Left colon (tissue), 2 donors: ENCODE measurements at places on chromosomes 7 and 10.

- DNase-seq, result no peak
These were observed 67.0 kb upstream of the PLXDC2 start for GRCh38 chr10:19749185-19749729.

GRCh38 chr7:36639826-36640225 lies 84.5 kb downstream of the AOAH start:
- no peak for DNase-seq

DNA sequence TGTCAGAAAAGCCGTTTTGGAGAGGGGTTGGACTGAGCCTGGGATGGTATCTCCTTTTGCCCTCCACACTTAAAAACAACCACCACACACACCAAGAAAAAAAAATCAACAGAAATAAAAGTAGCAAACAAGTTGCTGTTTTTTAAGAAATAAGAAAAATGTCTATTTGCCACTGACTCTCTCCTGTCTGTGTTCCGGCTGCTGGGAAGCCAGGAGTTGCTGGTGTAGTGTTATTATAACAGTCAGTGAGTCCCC lies 163 bp downstream of the EGR2 start:
- no peak for DNase-seq

DNA sequence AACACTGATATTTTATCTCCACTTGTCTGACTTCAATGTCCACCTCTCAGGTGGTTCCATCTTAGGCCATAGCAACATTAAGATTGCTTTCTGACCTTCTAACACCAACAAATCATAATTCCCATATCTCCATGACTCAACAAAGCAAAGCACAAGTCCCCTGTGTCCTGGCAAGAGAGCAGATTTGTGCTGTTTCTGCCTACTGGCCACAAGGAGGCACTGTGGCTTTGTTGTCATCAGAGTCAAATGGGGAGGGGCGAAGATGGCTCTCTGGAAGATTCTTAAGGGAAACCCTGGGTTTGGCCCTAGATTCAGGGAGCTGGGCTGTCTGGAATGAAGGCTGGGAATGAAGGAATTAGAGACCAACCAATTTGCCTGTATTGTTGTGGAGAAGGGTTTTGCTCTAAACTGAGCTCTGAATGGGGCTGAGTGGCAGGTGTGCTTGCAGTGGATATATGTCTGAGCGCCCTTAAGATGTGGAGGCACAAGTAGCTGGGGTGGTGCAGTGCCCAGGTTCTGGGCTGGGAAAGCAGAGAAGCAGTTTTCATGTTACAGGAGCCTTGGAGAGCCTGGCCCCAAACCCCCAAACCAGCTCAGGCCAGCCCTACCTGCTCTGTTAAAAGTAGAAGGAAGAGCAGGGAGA lies 154.8 kb upstream of the PRSS58 start:
- DNase-seq, result no peak

DNA sequence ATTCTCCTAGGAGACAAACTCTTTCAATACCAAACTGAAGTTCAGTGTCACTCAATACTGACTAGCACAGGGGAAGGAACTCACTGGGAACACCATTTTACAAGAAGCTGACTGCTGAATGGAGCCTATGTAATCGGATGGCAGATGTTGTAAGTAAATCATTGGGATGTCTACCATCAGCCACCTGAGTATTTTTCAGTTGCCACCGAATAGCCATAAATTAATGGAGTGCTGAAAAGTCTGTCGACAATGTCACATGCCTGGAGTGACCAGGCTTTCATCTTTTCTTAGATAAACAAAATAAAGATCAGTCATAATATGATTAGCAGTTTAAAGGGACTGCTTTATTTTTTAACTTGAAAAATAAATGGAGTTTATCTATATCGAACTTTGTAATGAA lies 145.9 kb upstream of the SEMA3E start:
- DNase-seq, result no peak
